ENCODE measurements at places on chromosomes 4 and X. TPM values are rescaled to one million over a fixed set of nuclear protein-coding genes. Genes with fewer than 3 reads are reported as not detected.

The DGAT2L6 gene
- not detected for total RNA-seq

The XAGE1A gene
- total RNA-seq = not detected

The SLC34A2 gene
- total RNA-seq = under 0.01 TPM

The NPNT gene
- 60.3 TPM for total RNA-seq

The PFKFB1 gene
- 0.41 TPM for total RNA-seq

The NPY1R gene
- 179 TPM for total RNA-seq

The CPLX1 gene
- total RNA-seq = 1.2 TPM

The RAB40AL gene
- total RNA-seq = 0.82 TPM

The RRH gene
- total RNA-seq = 0.41 TPM

The TMEM47 gene
- total RNA-seq = 42.4 TPM

The SLC25A5 gene
- total RNA-seq = 88.0 TPM

GRCh38 chr4:155094201-155094820 is 114.1 kb upstream of the NPY2R start:
- DNase-seq = no peak

DNA sequence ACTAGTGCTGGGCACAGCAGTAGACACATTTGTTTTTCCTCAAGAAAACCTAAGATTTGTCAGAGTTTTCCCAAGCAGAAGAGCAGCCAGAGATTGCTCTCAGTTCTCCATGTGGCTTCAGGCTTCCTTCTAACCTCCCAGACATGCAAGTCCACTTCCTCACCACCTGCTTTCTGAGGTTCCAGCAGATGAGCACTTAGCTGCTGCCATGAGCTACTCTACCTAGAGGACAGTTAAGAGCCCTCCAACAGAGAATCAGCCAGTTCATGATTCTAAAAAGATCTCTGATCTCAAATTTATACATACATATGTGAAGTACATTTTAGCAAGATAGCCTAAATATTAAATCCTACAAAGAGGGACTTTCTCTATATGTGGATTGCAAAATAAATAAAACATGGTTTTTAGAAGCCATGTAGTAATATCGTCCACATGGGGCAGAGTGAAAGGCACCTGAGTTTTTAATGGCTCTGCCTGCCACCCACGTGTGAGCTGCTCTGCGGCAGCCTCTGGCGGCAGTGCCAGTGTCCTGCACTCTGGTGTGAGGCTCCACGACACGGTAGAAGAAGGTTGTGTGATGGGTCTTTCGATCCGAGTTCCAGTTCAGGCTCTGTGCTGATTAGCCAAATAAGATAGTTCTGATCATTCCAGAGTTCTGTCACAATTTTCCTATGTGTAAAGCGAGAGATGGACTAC is 10.3 kb downstream of the CYP4V2 start:
- DNase-seq = no peak

GRCh38 chr4:180788729-180789128 is 1454.5 kb upstream of the TENM3 start:
- DNase-seq = no peak

- DNase-seq = no peak
Observed at GRCh38 chrX:51889851-51890250, 3.6 kb upstream of the MAGED1 start.

GRCh38 chr4:87805971-87806370 is 6.6 kb downstream of the IBSP start:
- DNase-seq = no peak

DNA sequence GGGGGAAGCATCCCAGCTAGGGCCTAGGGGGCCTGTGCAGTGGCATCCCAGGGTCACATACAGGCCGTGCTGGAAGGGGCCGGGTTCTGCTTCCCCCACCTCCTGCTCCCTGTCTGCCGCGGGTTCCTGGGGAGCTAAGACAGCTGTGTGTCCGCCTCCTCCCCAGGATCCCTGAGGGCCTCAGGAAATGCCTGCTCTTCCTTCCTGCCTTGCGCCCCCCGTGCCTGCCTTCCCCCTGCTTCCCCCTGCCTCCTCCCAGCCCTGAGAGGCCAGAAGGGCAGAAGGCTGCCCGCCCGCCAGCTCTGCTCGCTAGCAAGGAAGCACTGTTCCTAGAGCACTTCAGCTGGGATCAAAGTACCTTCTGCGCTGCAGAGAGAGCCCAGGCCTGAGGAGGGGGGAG is 2.9 kb upstream of the BGN start:
- DNase-seq = no peak

- no peak for DNase-seq
Observed at GRCh38 chrX:86023811-86024210, 23.5 kb downstream of the CHM start.

DNA sequence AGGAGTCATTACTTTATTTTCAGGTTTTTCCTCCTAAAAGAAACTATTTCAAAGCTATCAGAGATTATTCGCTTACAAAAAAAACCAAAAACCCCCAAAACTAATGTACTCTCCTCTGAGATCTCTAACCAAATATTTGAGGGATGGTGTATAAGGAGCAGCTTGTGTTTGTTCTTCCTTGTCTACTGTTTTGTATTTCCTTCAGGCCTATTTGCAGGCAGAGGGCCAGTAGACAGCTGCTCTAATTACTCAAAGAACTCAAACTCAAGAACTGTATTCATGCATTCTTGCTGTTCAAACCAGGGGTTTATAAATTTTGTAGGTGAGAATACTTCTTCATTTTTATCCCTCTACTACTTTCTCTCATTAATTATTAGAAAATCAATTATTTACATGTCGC is 51.3 kb downstream of the SH3RF1 start:
- DNase-seq = no peak

DNA sequence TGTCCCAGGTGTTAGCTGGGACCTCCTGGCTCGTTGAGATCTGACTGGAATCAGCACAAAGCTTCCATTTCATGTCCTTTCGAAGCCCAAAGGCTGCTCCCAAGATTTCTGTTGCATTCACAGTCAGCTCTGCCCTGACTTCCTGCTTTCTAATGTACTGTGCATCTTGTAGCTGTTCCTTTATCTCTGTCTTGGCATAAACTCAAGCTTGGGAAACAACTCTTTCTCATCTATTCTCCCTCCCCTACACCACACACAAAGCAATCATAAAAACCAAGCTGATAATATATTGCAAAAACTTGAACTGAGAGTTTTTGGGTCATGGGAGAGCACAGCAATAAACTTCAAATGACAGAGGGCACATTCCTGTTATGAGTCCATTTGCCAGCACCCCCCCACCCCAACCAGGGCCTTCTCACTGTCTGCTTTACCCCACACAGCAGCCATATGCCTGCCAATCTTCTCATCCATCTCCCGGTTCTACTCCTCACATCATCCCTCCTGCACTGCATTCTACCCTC is 76.3 kb downstream of the SYNPO2 start:
- DNase-seq = no peak
